WTC11 (cell line): ENCODE measurements at places on chromosomes 6 and 20. TPM values are rescaled to one million over a fixed set of nuclear protein-coding genes. Genes with fewer than 3 reads are reported as not detected.

The EPPIN gene
- 0.16 to 0.26 TPM (median 0.23 TPM) in 3 replicates for total RNA-seq

The HUS1B gene
- 0.89 to 1.1 TPM (median 0.89 TPM) in 3 replicates for total RNA-seq

The TGM3 gene
- total RNA-seq = 0.07 to 0.11 TPM in 2 of 3 replicates, not detected in the other

The CLPSL1 gene
- total RNA-seq = 0.34 to 0.55 TPM (median 0.42 TPM) in 3 replicates

The OSTM1 gene
- total RNA-seq = 25.3 to 34.1 TPM (median 27.6 TPM) in 3 replicates

The MAK gene
- 0.07 to 0.21 TPM (median 0.16 TPM) in 3 replicates for total RNA-seq

The RBBP8NL gene
- total RNA-seq = 0.99 to 1.5 TPM (median 1.4 TPM) in 3 replicates

The SLC17A2 gene
- total RNA-seq = not detected in 3 replicates

The YTHDF1 gene
- 50.2 to 61.3 TPM (median 51.3 TPM) in 3 replicates for total RNA-seq

The BAG2 gene
- 7.5 to 8.0 TPM (median 8.0 TPM) in 3 replicates for total RNA-seq

The ZNF217 gene
- 75.6 to 84.0 TPM (median 77.7 TPM) in 3 replicates for total RNA-seq

The ERGIC3 gene
- total RNA-seq = 168 to 181 TPM (median 179 TPM) in 3 replicates

The MYCT1 gene
- 1.4 to 2.0 TPM (median 1.5 TPM) in 3 replicates for total RNA-seq

The MAPK13 gene
- total RNA-seq = 13.6 to 17.8 TPM (median 17.0 TPM) in 3 replicates

The DOK5 gene
- total RNA-seq = 8.8 to 10.4 TPM (median 10.1 TPM) in 3 replicates

The GNAS gene
- 868 to 954 TPM (median 912 TPM) in 3 replicates for total RNA-seq

The TNNC2 gene
- 2.7 to 3.6 TPM (median 3.0 TPM) in 3 replicates for total RNA-seq
